ENCODE measurements at places on chromosomes 2 and 18.

- no peak for DNase-seq
Observed at GRCh38 chr2:237647176-237648015, 20.0 kb downstream of the LRRFIP1 start.

DNA sequence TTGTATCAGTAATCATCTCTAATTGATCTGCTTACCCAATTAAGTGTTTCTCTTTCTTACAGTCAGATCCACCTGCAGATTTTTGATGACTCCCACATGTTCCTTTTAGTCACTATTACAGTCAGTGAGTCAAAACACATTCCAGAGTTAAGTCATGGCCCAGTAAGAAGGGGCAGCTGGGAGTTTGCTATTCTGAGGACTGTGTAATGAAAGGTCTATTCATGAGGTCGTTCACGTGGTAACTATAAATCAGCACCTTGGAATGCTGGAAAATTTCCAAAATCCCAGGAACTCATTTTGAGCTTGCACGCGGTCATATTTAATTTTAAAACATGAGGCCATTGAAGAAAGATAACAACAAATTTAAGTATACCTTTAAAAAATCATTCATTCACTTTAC, 252.5 kb downstream of the XIRP2 start:
- DNase-seq: peak; percentile 76

DNA sequence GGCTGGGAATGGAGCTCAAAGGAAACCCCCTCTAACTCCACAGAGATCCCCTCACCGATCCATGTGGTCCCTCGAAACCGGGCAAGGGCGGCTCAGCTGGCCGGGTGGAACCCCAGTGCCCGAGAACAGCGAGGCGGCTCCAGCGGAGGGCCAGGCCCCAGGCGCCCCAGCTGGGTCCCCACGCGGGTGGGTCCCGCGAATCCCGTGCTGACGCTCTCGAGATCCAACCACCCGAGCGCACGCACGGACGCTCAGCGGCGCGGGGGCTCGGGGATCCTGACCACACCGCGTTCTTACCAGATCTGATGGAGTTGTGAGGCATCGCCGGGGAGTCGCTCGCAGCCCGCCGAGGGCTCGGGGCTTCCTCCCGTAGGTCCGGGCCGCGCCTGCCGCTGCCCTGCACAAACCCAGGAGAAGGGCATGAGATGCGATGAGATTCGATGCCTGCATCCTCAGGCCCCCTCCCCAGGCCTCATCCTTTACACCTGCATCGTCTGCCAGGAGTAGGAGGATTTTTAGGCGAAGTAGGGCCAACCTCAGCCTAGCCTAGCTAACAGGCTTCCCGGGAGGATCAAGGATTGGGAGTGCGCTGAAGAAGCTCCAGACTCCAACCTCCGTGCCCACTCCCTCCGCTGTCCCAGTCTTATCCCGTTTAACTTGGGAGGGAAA, 514 bp downstream of the PAX8 start:
- no peak for DNase-seq

DNA sequence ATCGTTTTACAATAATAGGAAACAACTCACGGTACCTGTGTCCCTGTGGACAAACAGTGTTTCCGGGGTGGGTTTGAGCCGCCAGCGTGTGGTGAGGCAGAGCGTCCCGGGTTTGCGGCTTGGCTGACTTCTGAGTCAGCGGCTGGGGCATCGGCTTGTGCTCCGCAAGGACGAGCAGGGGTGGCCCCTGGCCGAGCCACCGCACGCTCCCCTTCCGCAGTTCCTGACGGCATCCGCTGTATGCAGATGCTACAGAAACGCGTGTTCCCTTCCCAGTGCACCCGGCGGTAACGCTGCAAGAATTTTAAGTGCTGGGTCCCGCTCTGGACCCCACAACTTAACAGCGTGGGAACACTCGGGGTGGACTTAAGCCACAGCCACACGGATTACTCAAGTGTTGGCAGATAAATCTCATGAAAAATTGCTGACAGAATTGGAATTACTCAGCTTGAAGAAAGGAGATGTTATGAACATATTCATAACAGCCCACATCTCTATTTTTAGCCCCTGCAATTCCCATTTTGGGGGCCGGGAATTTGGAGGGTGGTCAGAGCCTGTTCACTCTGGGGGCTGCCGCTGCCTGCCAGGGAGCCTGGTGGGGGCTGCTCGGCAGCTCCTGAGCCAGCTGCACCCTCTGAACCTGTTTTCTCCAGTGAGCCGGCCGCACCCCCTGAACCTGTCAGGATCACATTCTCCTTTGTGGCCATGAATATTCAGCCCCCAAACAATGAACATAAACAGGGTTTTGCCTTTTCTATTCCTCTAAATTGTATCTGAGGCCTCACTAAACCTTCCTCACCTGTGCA, 12.6 kb upstream of the KCNG2 start:
- DNase-seq: no peak

DNA sequence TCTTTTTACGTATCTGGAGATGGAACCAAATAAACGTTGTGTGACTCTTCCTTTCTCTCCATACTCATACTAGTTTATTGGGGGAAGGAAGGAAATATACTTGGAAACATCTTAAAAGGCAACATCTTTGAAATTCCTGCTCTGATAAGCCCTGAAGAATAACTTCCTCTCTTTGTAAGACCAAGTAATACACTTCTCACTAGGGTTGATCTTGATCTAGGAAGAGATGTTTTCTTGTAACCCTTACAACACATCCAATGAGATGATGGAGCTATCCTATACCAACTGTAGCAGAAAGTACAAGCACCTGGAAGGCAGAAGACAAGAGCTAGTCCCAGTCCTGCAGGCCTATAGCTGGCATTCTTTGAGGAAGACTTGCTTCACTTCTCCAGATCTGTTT, 2.0 kb downstream of the ANKRD44 start:
- DNase-seq: no peak

DNA sequence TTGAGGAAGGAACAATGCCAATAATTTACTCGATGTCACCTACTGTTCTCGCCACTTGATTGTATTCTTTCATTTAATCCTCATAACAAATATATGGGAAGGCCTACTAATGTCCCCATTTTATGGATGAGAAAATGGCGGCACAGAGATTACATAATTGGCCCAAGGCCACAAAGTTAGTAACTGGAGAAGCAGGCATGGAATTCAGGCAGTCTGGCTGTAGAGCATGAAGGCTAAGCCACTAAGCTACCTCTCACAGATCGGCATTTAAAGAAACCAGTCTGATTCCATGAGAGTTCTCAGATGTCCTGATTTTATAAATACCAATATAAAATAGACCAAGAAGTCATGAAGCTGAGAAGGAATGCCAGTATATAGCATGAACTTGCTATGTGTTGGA, 121.8 kb upstream of the EPAS1 start:
- DNase-seq: no peak

GRCh38 chr2:240839152-240840143, 19.4 kb upstream of the KIF1A start:
- DNase-seq: no peak

DNA sequence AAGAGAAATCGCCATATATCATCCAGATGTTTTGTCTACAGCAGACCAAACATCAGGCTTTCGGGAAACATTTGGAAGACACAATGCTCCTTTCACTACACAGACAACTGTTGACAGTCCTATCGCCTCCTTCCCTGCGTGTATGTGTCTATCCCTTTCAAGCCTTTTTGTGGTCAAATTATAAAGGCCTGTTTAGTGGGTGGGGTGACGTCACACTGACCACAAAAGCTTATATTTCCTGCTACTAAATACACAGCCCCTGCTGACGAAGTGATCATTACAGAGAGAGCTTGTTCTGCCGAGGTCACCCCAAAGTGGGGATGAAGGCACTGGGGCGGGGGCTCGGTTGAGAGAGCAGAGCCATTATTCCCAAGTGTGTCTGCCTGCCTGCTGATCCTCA, 302.7 kb upstream of the TNP1 start:
- peak; percentile 43 for DNase-seq

DNA sequence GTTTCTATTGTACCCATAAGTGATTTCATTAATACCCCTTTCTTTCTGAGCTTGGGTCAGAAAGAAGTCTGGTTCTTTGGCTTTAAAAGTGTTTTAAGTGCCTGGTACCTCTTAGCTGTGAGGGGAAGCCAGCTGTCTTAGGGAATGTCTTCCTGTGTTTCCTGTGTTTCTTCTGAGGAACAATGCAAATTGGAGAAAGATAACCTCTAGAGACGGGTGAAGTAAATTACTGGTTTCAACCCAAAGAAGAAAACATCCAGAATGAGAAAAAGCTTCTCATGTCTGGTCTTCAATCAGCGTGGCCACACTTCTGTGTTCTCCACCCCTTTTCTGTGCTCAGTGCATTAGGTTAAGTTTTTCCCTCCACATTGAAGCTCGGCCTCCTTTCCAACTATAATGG, 10.2 kb upstream of the CHN1 start:
- DNase-seq: no peak

DNA sequence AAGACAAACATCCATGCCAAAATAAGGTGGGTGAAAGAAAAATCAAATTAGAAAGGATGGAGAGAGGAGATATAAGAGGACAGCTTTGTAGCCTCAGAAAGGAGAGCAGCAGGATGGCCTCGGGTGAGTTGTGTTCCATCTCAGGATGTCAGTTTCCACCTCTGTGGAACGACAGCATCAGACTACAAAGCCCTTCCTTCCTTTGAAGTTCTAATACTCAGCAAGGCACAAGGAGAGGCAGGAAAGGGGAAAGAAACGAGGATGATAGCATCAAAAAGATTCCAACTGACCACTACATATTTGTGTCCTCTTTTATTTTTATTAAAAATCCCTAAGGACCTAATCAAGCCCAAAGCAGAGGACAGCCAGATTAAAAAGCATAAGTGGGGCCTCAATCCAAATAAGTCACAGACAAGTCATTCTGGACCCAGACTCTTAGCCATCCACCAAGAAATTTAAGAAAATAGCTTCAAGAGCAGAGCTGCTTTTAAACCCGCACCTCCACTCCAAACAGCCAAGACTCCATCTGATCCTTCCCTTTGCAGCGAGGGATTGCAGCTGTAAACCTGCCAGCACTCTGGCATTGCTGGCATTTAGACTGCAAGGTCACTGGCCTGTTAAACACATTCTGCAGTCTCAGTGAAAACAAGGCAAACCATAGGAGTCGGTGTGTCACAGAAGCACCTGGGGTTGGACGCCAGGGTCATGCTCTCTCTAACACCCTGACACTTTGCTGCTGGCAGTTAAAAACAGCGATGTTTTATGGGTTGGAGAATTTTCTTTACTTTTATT, 314.5 kb upstream of the CHAC2 start:
- no peak for DNase-seq

- DNase-seq: peak; percentile 4
Observed at GRCh38 chr18:44309185-44309584, 371.5 kb upstream of the SETBP1 start.

DNA sequence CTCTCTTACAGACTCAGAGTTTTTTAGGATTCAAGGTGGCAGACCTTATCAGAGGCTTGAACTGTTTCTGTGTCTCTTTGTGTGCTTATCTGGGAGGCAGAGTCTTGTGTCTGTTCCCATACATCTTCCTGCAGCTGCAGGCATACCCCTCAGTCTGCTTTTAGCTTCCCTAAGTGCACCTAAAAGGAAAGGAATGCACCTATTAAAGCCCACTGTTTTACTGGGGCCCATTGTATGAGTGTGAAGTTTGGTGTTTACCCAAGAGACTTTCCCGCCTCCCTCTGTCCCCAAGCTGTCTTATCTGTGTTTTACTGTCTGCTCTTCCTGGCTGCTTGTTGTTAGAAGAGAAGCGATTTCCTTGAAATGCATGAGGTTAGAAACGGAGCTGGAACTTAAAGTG, 1757.3 kb upstream of the PIK3C3 start:
- DNase-seq: no peak

DNA sequence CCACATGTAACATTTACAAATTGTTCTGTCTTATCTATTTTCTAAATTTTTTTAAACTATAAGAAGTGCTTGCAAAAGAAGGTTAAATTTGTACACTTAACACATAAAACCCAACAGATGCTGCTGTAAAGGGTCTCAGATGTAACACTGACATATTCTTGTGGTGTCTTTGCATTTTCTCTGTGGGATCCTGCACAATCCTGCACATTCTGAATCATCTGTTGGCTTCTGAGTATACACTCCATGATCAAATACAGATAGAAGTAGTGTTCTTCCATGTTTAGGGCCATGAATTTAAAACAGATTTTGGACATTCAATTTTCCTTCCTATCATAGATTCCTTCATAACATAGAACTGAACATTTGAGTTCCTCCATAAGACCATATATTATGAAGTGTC, 89.0 kb downstream of the SPRED2 start:
- DNase-seq: no peak

DNA sequence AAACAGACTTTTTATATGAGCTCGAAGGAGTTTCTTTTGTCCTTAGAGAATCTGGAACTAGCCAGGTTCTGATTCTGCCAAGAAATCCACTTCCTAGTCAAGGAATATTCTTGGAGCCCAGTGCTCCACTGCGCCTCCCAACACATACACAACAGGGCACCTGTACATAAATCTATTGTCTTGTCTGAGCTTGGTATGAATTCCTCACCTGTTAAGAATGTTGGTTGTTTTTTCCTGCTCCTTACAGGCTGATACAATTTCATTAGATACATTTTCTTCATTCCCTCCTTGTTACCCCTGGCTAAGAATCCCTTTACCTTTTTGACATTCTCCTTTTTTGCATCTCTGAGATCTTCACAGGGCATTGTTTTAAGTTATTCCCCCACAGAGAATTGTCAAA, 56.0 kb upstream of the FZD7 start:
- no peak for DNase-seq

- DNase-seq: no peak
Observed at GRCh38 chr2:202609381-202610145, 25.2 kb upstream of the FAM117B start.

- no peak for DNase-seq
Observed at GRCh38 chr18:58209326-58209725, 165.3 kb downstream of the NEDD4L start.

DNA sequence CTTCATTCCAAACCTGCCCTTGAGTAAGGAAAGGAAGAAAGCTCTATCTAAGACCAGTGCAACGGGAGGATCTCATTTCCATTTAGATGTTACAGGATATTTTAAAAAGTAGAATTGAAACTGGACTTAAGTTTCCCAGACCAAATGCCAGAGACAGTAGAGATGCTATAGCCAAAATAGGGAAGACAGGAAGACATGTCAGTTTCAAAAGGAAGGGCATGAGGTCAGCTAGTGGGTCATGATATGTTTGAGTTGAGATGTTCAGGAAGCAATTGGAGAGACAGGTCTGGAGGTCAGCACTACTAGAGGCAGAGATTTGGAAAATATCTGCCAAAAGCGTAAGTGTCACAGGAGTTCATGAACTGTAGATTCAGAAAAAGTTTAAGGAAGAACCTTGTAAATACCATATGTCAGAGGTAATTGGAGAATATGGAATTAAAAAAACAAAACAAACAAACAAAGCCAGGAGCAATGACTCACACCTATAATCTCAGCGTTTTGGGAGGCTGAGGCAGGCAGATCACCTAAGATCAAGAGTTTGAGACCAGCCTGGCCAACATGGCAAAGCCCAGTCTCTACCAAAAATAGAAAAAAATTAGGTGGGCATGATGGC, 50.8 kb downstream of the EPHA4 start:
- no peak for DNase-seq

GRCh38 chr2:184756885-184757284, 158.6 kb downstream of the ZNF804A start:
- no peak for DNase-seq
